Hippocampal formation (tissue), 2 donors: ENCODE measurements at places on chromosomes 5 and 9.

DNA sequence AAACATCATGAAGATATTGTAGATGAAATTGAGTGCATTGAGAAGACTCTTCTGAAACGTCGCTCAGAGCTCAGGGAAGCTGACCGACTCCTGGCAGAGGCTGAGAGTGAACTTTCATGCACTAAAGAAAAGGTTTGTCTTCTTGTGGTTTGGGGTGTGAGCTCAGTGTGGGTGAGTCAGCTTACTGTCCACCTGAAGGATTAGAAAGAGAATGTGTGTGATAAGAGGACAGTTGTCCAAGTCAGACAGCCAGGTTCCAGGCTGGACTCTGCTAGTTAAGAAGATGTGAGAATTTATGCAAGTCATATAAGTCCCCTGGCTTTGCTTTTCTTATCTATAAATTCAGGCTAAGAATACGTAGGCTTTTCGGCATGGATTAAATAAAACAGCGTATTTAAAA is 46.9 kb downstream of the RAB14 start:
- DNase-seq, result no peak

DNA sequence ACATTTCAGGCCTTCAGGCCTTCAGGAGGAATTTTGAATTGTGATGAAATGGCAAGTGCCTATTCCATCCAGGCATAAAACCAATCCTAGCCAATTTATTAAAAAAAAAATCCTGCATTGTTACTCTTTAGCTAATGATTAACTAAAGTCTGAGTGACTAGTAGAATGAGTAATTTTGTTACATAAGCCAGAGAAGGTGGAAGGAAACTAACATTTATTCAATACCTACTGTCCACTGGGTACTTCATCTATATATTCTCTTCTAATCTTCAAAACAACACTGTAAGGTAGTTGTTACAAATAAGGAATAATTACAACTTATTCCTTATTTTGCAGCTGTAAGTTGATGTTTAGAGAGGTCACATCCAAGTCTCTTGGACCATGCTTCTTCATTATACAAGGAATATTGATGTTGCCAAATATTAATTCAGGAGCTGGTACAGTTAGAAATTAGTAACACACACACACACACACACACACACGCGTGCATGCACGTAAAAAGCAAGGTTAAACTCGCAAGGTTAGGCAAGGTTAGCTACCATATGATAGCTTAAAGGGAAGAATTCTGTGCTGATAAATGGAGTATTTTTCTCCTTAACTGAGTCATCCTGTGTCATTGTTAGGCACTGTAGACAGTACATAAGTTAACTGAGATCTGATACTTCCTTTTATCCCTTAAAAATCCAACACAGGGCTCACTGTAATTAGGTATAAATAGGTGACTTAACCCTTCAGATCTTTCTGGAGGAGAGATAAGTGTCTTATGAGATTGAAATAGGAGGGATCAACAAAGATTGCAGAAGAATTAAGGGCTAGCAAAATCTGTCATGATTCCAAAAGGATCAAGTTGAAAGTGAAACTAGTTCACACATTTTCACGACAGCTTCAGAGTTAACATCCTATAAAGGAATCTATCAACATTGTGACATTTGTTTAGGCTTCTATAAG is 596.9 kb downstream of the PDE4D start:
- DNase-seq, result no peak

DNA sequence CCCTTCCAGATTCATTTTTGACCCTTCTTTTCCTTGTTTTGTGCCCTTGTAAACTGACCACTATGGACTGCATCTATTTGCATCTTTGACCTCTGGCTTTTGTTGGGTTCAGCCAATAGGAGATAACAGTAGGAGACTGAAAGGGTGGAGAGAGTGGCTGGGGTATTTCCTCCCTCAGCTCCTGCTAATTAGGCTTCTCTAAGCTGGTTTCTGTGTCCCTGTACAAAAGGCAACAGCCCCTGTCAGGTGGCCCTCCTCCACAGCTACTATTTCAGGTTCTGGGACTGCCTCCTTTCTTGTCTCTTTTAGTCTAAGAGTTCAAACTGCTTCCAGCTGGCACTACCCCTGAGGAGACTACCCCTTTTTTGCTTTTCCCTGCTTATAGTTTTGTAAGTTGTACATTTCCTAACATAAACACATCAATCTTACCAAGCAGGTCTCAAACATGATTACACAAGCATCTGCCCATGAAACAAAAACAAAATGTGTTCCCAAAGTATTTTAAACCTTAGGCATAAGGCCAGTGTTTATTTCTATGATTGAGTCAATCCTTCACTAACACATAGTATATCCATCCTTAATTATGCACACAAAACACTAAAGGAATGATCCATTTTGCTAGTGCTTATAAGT is 262.0 kb upstream of the TRPM3 start:
- DNase-seq, result no peak

DNA sequence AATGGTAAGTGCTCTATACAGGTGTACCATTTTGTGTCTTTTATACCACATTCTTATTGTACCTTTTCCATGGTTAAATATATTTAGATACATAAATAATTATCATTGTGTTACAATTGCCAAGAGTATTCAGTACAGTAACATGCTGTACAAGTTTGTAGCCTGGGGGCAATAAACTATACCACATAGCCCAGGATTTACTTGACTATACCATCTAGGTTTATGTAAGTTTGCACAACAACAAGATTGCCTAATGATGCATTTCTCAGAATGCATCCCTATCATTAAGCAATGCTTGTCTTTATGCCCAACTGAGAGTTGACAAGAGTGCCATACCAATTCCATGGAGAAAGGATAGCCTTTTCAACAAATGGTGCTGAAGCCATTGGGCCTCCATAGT is 136.7 kb upstream of the PJA2 start:
- no peak for DNase-seq

GRCh38 chr5:89686081-89686765 is 723.3 kb downstream of the CETN3 start:
- no peak for DNase-seq

DNA sequence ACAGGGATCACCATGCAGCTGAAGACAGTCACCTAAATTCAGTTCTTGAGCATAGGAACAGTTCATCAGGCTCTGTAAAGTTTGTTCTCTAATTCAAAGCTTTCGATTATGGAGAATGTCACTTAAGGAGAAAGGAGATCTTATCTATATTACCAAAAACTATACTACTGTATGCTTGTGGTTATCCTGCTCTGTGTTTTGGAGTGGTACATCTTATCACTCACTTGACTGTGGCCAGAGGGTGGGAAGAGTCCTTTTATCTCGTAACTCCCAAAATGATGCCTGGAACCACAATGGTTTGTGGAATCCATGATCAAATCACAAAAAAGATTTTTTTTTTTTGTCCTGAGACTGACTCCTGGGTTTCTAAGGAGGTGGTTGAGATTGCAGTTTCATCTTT is 230.7 kb downstream of the COMMD10 start:
- no peak for DNase-seq

DNA sequence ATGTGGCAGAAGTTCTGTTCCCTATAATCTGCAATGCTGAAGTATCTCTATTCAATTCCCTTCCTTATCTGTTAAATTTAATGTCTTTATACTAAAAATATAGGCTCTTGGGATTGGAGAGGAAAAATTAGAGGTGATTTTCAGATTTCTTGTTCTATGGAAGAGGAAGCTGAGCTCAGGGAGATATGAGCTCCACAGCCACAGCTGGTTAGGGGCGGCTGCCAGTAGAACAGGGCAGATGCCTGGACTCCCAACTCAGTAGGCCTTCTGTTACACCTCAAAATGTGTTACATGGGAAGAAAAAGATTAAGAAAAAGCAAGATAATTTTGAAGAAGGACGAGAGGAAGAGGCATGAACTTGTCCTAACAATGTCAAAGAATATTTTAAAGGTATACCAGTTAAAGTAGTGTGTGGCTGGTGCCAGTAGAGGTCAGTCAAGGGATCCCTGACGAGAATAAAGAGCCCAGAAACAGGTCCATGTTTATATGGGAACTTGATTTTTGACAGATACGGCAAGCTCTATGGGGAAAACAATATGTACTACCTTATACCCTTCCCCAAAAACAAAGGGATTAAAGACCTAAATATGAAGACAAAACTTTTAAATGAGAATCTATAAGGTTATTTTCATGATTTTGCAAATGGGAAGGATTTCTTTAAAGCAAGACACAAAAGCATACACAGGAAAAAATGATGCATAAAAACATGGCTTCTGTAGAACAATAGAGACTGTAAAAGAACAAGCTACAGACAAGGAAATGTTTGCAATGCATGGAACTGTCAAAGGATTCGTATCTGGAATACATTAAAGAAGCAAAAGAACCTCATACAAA is 28.7 kb downstream of the DNAJC21 start:
- no peak for DNase-seq

DNA sequence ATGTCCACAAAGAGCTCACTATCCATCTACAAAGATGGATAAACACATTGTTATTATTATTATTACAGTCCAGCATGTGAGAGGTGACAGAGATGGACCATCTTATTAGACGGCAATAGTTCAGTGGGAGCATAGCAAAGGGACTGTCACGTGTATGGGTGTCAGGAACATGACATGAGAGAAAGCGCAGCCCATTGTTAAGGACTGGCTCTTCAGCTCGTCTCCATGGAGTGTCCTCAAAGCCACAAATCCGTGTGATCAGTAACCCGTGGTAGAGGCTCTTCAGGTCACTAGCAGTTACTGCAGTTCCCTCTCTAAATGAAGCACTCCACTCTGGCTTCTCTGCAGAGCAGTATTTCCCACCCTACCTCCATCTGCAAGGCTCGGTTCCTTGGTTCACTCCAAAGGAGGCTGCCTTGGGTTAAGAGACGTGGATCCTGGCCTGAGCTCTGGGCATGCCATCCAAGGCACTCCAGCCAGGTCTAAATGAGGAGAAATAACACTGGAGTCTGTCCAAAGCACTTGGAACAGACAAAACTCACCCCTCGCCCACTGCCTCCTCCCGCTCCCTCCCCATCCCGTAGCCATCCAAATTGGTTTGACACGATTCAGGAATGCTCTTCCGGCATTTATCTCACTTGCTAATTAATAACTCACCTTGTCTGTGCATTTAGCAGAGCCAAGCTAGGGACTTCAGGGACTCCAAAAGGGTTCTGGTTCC is 122.3 kb upstream of the WWC1 start:
- DNase-seq, result no peak

- DNase-seq, result peak; percentile 11
These were observed 29.8 kb downstream of the TARS1 start for GRCh38 chr5:33470544-33470943.

GRCh38 chr9:89497257-89497963 is 503 bp downstream of the SEMA4D start:
- DNase-seq, result no peak

- DNase-seq, result no peak
These were observed 171.8 kb downstream of the FSTL4 start for GRCh38 chr5:133440467-133441115.

- no peak for DNase-seq
These were observed 48.2 kb downstream of the CSNK1A1 start for GRCh38 chr5:149503006-149503405.

GRCh38 chr5:170880084-170880483 is 18.3 kb downstream of the RANBP17 start:
- no peak for DNase-seq

DNA sequence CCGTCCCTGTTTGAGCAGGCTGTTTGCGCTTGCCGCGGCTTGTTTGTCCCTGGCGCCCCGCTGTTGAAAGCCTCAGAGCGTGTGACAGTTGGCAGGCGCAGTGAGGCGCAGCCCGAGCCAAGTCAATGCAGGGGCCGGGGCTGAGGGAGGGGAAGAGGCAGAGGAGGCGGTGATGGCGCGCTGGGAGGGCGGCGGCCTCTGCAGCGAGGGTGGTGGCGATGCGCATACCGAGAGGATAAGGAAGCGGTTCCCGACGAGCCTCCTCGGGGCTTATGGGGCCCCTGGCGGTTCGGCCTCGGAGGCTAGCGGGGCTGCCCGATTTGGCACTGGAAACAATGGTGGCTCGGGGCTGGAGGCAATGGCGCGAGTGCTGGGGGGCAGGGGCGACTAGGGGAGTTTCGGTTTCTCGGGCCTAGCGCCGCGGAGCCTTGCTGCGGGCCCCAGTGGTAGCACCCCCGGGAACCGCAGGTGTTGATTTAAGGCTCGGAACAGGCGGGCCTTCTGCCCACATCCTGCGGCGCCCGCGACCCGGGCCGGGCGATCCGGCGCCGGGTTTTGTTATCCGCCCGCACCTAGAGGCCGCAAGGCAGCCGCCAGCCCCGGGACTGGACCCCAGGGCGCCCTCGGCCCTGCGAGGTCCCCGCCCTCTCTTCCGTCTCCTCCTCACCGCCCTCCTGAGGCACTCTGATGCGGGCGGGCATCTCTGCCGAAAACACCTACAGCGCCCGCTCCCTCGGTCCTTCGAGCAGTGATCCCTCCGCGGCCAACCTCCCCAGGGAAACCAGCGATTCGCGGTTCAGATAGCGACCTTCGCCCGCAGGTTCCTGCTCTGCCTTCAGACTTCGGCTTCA is 947 bp upstream of the LNPEP start:
- DNase-seq, result peak; percentile 83

GRCh38 chr9:84174486-84174885 is 166.1 kb downstream of the SLC28A3 start:
- DNase-seq, result no peak

DNA sequence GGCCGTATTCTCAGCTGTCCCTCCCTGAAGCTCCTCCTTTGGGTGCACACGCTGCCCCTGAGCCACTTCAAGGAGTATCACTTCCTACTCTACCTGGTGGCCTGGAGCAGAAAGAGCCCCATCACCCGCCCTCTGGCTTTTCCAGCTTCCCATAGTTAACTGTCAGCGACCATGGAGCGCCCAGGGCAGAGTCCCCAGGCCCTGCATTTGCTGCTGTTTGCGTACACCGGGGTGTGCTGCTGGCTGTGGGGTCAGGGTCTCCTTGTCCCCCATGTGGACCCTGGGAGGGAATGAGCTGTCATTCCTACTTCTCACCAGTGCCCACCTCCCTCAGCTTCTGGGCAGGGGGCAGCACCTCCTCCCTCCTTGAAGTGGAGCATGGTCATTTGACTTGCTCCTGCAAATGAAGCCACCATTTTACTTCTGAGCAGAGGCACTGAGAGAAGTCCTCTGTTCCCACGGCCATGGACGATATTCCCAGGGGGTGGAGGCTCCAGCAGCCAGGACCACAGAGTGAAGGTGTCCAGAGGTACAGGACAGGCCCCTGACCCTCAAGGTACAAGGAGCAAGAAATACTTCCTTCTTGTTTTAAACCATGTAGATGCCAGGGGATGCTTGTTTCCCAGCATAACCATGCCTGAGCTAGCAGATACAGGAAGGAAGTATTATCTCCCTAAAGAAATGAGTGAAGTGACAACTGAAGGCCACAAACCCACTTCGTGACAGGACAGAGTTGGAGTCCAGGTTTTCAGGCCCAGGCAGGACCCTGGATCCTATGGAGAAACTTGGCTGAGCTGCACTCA is 40.6 kb upstream of the COL5A1 start:
- no peak for DNase-seq

DNA sequence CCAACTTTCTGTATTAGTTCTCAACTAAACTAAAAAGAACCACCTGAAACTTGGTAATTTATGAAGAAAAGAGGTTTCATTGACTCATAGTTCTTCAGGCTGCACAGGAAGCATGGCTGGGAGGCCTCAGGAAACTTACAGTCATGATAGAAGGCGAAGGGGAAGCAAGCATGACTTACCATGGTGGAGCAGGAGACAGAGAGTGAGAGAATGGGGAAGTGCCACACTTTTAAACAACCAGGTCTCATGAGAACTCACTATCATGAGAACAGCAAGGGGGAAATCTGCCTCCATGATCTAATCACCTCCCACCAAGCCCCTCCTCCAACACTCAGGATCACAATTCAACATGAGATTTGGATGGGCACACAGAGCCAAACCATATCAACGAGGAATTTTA is 123.5 kb downstream of the DEPDC1B start:
- no peak for DNase-seq

- no peak for DNase-seq
These were observed 273.2 kb downstream of the SAXO1 start for GRCh38 chr9:18759827-18760226.

GRCh38 chr9:129745200-129745599 is 7.6 kb downstream of the PTGES start:
- no peak for DNase-seq
